ENCODE measurements at places on chromosomes 5 and 9.

DNA sequence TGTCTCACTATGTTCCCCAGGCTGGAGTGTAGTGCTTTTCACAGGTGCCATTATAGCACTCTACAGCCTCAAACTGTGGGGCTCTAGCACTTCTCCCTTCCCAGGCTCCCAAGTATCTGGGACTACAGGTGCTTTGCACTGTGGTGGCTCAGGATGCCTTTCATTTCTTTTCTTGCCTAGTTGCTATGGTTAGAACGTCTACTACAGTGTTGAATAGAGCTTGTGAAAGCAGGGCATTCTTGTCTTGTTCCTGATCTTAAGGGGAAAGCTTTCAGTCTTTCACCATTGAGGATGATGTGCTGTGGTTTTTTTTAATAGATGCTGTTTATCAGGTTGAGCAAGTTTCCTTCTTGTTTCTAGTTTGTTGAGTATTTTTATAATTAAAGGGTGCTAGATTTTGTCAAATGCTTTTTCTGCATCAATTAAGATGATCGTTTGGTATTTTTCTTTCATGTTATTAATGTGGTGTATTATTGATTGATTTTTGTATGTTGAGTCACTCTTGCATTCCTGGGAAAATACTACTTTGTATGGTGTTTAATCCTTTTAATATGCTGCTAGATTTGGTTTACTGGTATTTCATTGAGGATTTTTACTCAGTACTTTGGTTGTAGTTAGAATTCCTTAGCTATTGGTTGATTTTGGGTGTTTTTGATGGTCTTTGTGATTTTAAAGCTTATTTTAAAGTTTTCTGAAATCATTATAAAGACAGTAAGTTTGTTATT, 35.6 kb downstream of the GPBP1 start:
- peak; percentile 8 for DNase-seq

- DNase-seq, result no peak
Observed at GRCh38 chr5:43619380-43619779, 16.4 kb downstream of the NNT start.

GRCh38 chr9:129280236-129280622, 102.2 kb upstream of the IER5L start:
- no peak for DNase-seq

- DNase-seq, result no peak
Observed at GRCh38 chr9:77451507-77451906, 196.6 kb downstream of the GNA14 start.

GRCh38 chr5:10665799-10666198, 95.2 kb downstream of the DAP start:
- no peak for DNase-seq

- DNase-seq, result no peak
Observed at GRCh38 chr9:130191749-130192120, 19.5 kb downstream of the NCS1 start.

DNA sequence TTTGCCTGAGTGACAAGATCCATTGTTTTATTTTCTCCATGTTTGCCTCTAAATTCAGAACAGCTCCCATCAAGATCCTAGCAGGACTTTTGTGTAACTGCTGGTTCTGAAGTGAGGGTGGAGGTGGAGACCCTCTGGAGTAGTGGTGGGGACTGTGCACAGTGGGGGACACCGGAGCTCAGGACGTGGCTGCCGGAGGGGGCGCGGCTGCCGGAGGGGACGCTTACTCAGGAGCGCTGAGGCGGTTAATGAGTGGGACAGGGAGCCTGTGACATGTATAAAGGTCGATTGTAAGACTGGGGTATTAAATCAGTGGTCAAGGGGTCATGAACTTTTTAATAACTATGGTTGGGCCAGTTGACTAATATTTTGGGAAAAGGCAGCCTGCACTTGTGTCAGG, 127.0 kb upstream of the CACNA1B start:
- DNase-seq, result no peak

DNA sequence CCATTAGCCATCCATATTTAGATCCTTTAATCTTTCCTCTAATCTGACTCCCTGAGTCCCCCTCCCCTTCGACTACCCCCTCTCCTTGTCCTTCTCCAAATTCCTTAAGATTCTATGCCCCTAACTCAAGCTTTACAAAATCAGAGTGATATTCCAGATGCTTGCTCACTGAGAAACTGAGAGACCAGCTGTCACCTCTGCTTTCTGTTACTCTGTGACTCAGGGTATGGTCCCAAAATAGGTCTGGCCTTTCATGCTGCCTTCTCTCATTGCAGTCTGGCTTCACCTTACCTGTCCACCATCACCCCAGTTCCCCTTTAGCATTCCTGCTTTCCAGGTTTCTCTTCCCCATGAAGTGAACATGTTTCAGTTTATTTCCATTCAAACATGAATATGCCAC, 383.3 kb upstream of the SLC30A5 start:
- no peak for DNase-seq

DNA sequence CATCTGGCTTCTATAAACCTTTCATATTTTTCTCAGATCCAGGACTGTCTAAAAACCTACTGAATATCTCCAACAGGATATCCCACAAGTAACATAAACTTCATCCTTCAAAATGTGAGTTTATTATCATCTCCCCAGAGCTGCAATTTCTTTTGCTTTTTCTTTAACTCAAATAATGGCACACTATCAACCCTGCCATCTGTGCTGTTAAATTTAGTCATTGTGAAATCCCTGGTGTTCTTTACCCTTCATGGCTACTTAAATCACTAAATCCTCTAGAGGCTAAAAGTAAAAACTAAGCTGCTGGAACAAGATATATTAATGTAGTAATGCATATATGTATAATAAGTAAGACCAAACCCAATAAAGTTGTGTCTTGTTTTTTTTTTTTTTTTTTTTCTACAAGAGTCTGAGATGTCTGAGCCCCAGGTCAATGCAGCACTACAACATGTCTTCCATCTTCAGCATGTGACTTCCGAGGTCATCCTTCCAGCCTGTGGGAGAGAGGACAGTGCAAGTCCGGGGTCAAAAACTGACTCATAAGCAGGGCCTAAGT, 362.9 kb downstream of the ADGRV1 start:
- no peak for DNase-seq

- no peak for DNase-seq
Observed at GRCh38 chr9:129860653-129861446, 25.6 kb downstream of the USP20 start.

DNA sequence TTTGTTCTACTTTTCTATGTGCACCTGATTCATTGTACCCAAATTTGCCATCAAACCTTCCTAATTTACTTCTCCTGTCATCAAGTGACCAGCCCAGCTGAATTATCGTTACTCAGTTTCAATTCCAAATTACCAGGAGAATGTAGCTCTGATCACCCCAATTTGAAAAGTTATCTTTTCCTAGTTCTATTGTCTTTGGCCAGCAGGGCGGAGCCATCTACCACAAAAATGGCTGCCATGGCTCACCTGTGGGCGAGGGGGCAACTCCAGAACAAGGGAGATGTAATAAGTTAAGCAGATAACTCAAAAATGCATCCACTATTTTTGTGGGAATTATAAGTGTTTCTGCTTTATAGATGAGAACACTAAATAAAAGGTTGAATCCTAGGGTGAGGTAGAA, 133.8 kb upstream of the MOCS2 start:
- DNase-seq, result no peak

- no peak for DNase-seq
Observed at GRCh38 chr9:128081056-128081455, 13.0 kb downstream of the SLC25A25 start.

DNA sequence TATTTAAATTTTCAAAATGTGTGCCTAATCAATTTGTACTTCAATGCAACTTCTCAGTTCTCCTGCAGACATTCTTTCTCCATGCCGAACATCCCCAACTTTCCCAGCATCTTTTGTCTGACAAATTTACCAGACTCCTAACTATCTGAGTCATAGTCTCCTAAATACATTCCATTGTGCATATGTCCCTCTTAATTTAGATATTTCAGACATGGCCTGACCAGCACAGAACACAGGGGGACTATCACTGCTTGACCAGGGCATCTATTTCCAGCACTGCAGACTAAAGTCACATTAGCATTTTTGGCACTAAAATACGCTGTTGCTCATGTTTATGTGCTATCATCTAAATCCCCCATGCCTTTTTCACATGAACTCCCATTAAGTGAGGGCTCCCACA, 71.9 kb downstream of the ITGA1 start:
- DNase-seq, result no peak

DNA sequence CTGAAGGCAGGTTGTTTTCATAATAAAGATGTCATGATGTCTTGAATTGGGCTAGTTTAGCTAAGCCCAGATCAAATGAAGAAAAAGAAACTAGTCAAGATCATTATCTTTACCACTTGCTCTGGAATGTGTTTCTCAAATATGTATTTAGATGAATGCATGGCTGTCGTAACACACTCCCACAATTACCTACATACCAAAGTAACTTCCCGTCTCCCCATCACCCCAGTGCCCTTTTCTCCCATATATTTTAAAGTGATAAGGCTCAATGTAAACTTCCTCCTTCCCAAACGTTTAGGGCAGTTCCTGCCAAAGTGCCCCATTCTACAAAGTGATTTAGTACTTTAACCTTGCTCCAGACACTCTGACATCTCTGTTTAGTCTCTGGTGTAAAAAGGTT, 61.4 kb downstream of the SLC1A3 start:
- DNase-seq, result no peak

GRCh38 chr5:126970517-126971017, 59.8 kb downstream of the MARCHF3 start:
- no peak for DNase-seq

DNA sequence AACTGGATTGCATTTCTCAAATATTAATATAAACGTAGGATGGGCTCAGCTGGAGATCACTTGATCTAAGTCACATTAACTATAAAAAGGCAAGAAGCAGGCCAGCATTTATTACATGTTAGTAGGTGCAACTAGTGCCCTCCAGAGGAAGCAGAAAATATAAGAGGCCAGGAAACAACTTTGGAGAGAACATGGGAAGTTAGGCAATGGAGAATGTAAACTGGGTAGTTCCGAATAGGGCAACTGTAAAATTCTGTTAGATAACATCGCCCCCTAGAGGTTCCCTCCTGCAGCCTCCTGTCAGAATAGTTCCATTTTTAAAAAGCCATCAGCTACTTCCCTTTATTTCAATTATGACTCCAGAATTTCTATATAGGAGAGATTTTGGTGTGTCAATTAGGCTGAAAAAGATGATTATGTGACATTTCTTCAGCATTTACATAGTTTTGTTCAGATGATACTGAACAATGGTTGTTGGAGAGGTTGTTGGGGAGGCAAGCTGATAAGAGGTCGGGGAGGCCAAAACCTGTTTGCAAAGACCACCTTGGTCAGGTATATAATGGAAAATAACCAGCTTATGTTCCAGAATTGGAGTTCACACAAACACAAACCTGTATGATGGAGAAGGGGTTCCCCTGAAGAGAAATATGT, 22.4 kb downstream of the CCL28 start:
- peak; percentile 87 for DNase-seq

DNA sequence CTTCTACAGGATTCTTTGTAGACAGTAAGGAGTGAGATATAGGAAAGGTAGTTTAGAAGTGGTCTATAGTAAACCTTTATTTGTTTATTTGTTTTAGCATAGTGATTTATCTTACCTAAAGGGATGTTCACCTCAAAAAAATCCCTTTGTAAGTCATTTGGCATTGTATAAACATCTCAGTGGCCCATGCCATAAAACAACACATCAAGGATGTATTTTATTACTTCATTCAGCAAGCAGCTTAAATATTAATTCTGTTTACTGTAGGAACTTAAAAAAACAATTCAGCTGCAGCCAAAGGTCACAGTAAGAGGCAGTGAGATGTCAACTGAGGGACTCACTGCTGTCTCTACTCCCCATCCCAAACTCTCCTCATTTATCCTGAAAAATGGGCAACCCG, 452.7 kb downstream of the HINT1 start:
- DNase-seq, result no peak

- no peak for DNase-seq
Observed at GRCh38 chr5:152622628-152623027, 217.5 kb upstream of the NMUR2 start.

DNA sequence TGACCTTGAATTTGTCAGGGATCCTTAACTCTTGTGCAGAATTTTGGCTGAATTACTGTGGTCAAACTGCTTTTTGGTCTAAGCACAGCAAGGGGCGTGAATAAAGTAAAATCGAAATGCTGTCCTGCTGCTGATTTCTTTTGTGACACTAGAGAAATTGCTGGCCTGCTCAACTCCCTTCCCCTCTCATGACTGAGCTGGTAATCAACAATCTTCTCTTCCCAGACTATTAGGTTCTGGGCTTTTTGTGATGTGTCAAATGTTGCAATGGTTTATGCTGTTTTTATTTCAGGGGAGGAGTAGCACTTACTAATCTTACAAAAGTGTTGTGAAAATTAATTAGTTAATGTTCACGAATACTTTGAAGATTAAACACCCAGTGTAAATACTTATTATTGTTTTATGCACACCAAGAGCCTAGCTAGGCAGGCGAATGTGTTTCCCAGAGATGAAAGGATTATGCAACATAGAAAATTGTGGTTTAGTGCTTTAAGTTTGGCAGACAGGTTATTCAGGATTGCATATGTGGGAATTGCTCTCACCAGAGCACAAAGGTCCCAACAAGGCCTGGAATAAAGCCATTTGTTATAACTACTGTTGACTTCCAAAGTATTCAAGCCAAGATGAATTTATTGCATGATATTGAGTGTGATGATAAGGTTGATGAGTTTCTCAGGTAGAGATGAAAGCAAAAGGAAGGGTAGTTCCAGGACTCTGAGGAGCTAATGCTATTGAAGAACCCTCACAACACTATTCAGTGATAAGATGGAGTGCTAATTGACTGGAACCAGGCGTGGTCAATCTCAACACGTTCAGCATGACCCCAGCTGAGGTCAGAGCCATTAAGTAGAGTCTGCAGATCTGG, 280.7 kb upstream of the ZNF608 start:
- no peak for DNase-seq

DNA sequence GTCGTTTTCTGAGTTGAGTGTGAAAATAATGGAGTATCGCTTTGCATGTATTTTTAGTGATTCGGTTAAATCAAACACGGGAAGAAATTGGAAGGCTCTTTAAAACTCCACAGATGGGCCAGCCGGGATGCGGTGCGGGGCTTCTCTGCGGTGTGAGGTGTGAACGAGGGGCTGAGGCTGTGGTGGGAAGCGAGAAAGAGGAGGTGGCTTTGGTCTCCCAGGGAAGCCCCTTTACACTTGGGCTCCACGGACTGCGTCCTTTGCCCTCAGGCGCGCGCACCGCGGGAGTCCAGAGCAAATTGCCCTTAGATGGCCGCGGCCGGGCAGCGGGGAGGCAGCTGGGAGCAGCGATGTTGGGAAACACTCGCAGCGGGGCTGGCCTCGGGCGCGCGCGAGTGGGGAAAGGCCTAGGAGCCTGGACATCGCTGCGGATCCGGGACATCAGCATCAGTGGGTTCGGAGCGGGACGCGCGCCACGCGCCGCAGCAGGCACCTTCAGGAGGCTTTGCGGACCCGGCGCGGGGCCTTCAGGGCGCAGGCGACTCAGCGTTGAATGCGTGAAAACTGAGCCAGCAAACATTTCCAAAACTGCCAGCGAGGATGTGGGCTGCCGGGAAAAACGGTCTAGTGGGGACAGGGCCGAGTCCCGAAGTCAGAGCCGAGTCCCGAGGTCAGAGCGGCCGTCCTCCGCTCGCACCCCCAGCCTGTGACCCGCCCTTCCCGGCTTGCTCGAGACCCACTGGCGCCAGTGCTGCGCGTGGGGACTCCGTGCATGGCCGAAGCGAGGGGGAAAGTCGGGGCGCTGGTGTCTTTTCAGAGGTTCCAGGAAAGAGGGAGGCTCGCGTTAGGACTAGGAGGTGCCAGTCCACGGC, 6.5 kb downstream of the IRX1 start:
- DNase-seq, result no peak

- DNase-seq, result no peak
Observed at GRCh38 chr5:15638296-15638695, 138.3 kb downstream of the FBXL7 start.

- no peak for DNase-seq
Observed at GRCh38 chr5:56167519-56167918, 65.6 kb downstream of the ANKRD55 start.

GRCh38 chr5:92990771-92991170, 590.2 kb downstream of the NR2F1-AS1 start:
- DNase-seq, result no peak

Data from HL-60 (cell line).